ENCODE measurements at places on chromosomes 6 and 20.
A peak's percentile ranks its signal among the peaks of the same experiment; 100 is the strongest.

- no peak for DNase-seq
These were observed 98.3 kb upstream of the FRMD1 start for GRCh38 chr6:168177103-168177891.

- DNase-seq = no peak
These were observed 84.3 kb upstream of the TMEM181 start for GRCh38 chr6:158475344-158476302.

- no peak for DNase-seq
These were observed 34.7 kb downstream of the FOXQ1 start for GRCh38 chr6:1346558-1347091.

- peak; percentile 61 for DNase-seq
These were observed 34.5 kb upstream of the HBS1L start for GRCh38 chr6:135088818-135089809.

GRCh38 chr6:78324213-78324612 lies 543.1 kb upstream of the IRAK1BP1 start:
- DNase-seq = no peak

DNA sequence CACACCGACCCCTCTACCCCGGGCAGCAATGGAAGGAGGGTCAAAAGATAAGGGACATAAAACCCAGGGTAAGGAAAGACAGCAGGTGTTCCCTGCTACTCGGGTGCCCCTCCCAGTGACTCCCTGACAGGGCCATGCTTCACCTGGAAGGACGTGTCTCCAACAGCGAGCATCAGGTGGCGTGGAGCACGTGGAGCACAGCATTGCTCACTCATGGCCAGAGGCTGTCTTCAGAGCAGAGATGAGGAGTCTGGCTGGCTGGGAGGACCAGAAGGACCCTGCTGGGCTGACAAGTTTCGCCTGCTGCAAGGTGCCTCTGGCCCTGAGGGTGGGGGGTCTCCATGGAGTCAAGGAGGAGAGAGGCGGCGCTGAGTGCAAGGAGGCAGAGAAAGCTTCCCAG lies 15.3 kb upstream of the CDH22 start:
- no peak for DNase-seq

GRCh38 chr20:10671221-10671918 lies 2.4 kb downstream of the JAG1 start:
- DNase-seq = peak; percentile 55

DNA sequence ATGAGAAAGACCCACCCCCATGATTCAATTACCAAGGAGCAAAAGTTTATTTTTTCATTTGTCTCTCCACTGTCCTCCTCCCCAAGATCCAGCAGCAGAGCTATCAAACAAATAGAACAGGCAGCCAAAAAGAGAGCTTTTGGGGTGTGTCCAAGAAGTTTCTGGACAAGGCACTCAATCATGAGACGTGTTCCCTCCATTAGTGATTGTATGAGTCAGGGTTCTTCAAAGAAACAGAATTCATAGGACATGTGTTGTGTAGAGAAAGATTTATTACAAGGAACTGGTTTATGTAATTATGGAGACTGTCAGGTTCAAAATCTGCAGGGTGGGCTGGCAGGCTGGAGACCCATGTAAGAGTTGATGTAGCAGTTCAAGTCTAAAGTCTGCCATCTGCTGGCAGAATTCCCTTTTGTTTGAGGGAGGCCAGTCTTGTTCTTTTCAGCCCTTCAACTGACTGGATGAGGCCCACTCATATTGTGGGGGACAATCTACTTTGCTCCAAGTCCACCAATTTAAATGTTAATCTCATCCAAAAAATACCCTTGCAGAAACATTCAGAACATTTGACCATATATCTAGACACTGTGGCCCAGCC lies 248.1 kb upstream of the OPRM1 start:
- no peak for DNase-seq

DNA sequence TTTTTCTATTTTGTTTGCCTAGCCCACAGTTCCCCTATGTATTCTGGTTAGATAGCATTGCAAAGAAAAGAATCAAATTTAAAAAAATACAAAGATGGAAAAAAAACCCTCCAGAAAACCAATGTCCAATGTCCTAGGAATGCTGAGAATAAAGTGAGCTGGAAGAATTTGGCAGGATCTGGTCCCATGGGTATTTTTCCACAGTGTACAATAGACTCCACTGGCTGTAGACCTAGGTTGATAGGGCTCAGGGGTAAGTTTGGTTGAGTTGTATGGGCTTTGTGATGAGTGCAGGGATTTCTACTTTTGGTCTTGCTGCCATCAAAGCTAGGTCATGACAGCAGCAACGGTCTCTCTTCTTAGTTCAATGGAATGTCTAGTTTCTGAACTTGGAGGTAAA lies 41.5 kb downstream of the SLC22A2 start:
- DNase-seq = no peak

- no peak for DNase-seq
These were observed 9.3 kb upstream of the NEDD9 start for GRCh38 chr6:11241793-11242201.

DNA sequence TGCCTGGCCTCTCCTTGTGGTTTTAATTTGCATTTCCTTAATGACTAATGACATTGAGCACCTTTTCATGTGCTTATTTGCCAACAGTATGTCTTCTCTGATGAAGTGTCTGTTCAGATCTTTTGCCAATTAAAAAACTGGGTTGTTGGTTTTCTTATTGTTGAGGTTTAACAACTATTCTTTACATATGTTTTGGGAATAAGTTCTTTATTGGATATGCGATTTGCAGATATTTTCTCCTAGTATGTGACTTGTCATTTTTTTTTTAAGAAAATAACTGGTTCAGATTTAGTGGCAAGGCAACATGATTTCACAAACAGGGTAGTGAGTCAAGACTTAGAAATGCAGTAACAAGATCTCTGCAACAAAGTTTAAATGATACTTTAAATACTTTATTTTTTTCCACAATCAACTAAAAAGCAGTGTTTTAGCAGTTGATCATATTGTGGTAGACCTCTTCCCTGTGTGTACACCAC lies 67.8 kb downstream of the TIAM2 start:
- DNase-seq = no peak

- DNase-seq = peak; percentile 76
These were observed at the start of gene MYB for GRCh38 chr6:135180542-135181332. TSS of gene MYB (plus strand) at chr6:135181308. CDS start at chr6:135181514, 206 bp downstream.

DNA sequence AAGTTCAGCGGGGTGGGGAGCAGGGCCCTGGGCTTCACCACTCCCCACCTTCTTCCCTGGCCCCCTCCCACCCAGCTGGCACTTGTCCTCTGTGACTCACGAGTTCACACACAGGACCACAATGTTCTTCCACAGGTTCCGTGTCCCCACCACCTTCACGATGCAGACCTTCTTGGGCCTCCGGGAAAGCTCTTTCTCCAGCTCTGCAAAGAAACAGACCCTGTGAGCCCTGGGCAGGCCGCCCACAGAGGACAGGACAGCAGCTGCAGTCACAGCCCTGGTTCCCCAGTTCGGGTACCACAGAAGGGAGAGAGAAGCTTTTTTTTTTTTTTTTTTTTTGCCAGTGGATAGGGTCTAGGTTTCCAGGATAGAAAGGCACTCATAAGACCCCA lies 30.9 kb downstream of the PSMG4 start:
- DNase-seq = no peak

DNA sequence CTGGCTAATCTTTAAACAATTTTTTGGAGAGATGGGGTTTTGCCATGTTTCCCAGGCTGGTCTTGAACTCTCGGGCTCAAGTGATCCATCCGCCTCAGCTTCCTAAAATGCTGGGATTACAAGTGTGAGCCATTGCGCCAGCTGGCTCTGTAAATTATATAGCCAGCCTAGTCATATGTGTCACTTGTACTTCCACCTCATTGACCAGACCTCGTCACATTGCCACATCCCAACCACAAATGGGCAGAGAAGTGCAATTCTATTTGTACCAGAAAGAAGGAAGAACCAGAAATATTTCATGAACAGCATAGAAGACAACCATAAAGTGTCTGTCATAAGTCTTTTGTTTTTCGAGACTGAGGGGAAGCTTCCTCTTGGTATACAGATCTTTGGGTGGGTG lies 304.9 kb upstream of the RNF24 start:
- no peak for DNase-seq

GRCh38 chr6:13985663-13986325 lies 61.0 kb downstream of the RNF182 start:
- DNase-seq = no peak

DNA sequence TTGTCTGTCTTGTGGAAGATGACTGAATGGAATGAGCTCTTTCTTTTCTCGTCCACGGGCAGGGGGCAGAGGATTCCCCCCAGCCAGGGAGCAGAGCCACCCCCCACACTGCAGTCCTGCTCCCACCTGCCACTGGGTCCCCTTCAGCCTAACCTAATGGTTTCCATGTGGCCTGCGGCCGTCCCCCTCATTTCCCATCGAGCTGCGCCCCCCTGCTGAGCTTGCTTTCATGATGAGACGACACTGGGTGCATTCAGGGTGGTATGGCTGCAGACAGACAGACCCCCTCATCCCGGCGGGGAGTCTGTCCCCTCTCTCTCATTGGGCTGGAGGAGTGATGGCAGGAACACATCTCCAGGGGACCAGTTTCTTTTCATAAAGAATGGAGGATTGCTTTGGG lies 140.8 kb downstream of the DTNBP1 start:
- DNase-seq = no peak

- DNase-seq = peak; percentile 42
These were observed 19.1 kb upstream of the TFB1M start for GRCh38 chr6:155333414-155333813.

GRCh38 chr6:140445474-140446004 lies 1071.1 kb upstream of the CITED2 start:
- no peak for DNase-seq

- DNase-seq = no peak
These were observed 434.2 kb upstream of the CDH4 start for GRCh38 chr20:60817891-60818290.

GRCh38 chr6:17036065-17036393 lies 65.8 kb upstream of the STMND1 start:
- DNase-seq = no peak
